RKO (cell line): ENCODE measurements at places on chromosomes 12 and 14.
A peak's percentile ranks its signal among the peaks of the same experiment; 100 is the strongest.

- DNase-seq = no peak
These were observed 423 bp downstream of the FGD6 start for GRCh38 chr12:95216711-95217376.

DNA sequence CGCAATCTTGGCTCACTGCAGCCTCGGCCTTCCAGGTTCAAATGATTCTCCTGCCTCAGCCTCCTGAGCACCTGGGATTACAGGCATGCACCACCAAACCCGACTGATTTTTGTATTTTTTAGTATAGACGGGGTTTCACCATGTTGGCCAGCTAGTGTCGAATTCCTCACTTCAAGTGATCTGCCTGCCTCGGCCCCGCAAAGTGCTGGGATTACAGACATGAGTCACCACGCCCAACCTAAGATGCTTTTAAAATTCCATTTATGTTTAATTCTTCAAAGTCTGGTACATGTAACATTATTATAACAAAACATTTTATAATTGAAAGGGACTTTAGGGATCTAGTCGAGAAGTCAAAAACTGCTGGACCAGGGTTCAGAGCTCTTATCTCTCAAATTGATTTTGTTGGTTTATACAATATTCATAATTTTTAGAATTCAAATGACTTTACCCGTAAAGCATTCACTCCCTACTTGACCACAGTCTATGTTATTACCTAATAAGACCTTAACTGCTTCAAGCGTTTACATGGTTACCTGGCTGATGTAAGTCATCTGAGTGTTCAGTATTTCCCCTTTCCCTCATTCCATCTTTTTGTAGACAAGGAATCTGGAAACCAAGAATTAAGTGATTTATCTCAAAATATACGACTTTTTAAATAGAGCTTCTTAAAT, 28.2 kb downstream of the RAP1B start:
- no peak for DNase-seq

- DNase-seq = no peak
These were observed 66.7 kb upstream of the AP4S1 start for GRCh38 chr14:30958555-30959407.

GRCh38 chr14:74975059-74975810, 19.8 kb upstream of the PGF start:
- DNase-seq = no peak

DNA sequence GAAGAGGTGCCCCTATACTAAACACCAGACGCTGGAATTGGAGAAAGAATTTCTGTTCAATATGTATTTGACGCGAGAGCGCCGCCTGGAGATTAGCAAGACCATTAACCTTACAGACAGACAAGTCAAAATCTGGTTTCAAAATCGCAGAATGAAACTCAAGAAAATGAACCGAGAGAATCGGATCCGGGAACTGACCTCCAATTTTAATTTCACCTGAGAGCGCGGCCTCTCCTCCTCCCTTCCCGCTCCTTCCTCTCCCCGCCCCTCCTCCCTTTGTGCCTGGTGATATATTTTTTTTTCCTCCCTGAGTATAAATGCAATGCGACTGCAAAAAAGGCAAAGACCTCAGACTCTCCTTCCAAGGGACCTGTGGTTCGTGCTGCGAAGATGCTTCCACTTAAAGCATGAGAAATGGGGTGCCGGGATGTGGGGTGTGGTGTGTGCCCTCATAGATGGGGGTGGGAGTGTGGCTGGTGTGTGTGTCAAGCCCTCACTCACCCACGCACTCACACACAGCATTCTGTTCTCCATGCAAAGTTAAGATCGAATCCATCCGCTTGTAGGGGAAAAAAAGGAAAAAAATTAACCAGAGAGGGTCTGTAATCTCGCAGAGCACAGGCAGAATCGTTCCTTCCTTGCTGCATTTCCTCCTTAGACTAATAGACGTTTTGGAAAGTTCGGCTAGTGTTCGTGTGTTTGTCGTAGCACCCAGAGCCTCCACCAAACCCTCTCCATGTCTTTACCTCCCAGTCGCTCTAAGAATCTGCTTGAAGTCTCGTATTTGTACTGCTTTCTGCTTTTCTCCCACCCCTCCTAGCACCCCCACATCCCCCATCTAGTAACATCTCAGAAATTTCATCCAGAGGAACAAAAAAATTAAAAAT, 4.5 kb downstream of the HOXC10 start:
- DNase-seq = no peak

DNA sequence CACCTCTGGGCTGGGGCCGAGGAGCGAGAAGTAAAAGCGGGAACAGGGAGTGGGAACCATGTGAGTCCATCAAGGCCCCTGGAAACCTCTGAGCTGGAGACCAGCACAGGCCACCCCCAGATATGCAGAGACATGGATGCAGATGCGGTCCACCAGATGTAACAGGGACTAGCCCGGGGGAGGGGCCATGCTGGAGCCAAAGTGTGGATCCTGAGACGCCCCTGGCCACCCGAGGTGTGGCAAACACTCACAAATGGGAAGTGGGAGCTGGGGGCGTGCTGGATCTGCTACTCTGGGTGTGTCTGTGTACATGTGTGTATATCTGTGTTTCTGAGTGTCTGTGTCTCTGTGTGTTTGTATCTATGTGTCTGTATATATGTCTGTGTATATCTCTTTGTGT, 12.8 kb downstream of the MYL2 start:
- no peak for DNase-seq

DNA sequence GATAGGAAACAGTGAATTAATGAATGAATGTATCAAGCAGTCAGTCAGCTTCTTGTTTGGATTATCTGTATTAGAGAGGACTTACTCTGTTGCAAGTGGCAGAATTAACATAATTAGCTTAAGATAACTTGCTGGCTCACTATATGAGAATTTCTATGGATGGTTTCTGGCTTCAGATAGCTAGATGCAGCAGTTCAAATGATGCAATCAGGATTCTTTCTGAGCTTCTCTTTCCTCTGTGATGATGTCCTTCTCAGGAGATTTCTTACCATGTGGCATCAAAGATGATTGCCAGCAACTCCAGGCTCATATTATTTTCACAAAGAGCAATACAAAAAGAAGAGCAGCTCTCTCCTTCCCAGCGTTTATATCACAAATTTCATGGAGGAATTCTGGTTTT, 30.7 kb downstream of the FRMD6 start:
- DNase-seq = no peak

- DNase-seq = no peak
These were observed 132.3 kb upstream of the CRY1 start for GRCh38 chr12:107225635-107226034.

GRCh38 chr14:68564826-68565759, 227.8 kb downstream of the ZFP36L1 start:
- no peak for DNase-seq

DNA sequence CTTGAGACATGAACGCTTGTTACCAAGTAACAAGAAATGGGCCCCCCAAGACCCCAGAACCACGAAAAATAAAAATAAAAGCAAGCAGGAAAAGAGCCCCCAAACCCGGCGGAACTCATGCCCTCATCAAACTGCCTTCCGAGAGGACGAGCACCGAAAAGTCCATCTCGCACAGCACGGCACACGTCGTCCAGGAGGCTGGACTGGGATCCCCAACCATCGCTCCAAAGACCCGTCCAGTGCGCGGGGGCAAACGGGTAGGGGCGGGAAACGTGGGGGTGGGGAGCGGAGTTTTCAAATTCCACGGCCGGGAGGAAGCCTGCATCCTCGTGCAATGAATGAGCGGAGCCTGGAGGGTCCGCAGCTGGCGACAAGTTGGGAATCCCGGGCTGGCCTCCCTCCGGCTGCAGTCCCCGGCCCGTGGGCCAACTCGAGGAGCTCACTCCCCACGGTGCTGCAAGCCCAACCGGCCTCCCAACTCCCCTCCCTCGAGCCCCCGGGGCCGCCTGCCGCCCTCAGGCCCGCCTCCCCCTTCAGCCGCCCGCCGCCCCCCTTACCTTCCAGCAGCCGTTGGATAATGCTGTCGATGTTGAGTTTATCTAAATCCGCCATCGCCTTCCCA, 484 bp downstream of the PPP1CC start:
- DNase-seq = peak; percentile 29

- DNase-seq = no peak
These were observed 101.2 kb downstream of the NINJ2 start for GRCh38 chr12:561908-562593.

DNA sequence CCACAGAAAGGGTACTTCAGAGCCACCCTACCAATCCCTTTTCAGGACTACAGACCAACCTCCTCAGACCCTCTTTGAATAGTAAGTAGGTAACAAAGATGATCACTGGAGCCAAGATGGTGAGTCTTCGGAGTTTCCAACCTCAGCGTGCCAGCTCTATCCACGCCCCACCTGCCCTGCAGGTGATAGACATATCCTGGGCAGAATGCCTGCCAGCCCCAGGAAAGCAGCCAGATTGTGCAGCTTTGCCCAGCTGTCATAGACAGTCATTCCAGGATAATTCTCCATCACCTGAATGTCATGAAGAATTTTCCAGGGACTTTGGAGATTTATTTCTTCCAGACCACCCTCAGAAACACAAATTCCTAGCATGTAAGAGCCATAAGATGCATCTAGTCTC, 434.4 kb downstream of the RGS6 start:
- no peak for DNase-seq

- no peak for DNase-seq
These were observed 66.0 kb downstream of the RIMBP2 start for GRCh38 chr12:130650131-130650530.

GRCh38 chr12:71295953-71296352, 138.2 kb upstream of the TSPAN8 start:
- DNase-seq = no peak

DNA sequence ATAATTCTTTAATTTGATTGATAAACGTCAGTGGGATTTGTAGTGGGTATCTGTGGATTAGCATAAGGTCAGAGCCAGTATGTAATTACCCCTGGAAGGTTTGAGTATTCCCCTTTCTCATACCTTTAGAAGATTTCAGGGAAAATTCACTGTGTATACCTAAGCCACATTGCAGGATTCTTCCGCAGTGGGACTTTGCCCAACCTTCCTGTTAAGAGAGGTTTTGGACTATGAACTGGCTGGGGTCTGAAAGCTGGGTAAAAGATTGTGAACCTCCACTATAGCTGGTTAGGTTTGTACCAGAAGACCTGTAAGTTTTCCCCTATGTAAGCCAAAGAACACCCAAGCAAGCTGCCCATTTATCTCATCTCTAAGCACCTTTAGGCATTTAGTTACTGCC, 150.2 kb downstream of the TTC6 start:
- DNase-seq = no peak

- DNase-seq = no peak
These were observed 977 bp upstream of the KRT5 start for GRCh38 chr12:52521175-52521567.

DNA sequence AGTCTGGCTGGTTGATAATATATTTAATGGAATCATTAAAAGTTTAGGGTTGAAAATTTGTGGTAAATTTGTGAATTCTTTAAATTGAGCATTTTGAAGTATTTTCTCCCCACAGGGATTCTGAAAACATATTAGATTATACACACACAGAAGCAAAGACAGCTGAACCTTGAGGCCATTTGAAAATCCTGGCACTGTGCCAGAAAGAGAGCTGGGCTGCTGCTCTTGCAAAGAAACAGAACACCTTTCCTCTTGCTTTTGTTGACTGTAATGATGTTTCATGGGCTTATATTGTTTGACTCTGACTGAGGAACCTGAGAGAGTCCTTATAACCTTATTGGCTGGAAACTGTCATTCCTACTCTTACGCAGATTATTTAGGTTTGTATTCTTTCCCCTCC, 4.8 kb downstream of the RNF34 start:
- DNase-seq = no peak

- DNase-seq = no peak
These were observed 26.3 kb downstream of the ZFYVE21 start for GRCh38 chr14:103741876-103742275.

- no peak for DNase-seq
These were observed 559 bp upstream of the RFC5 start for GRCh38 chr12:118015944-118016343.

DNA sequence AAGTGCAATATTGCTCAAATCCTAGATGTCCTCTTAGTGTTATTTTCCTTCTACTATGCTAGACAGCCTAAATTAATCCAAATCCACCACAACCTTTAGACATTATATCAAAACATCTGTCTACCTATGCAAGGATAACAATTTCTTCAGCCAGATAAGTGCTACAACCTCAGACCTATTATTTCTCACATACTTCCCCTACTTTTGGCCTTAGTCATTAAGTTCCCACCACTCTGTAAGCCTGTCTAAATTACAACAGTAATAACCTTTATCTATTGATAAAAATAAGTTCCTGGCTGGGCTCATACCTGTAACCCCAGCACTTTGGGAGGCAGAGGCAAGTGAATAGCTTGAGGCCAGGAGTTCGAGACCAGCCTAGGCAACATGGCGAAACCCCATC, 74.0 kb downstream of the KIF21A start:
- DNase-seq = no peak

GRCh38 chr12:85575120-85576096, 260.8 kb downstream of the RASSF9 start:
- DNase-seq = peak; percentile 75

GRCh38 chr12:42298887-42299286, 27.0 kb downstream of the ZCRB1 start:
- no peak for DNase-seq

DNA sequence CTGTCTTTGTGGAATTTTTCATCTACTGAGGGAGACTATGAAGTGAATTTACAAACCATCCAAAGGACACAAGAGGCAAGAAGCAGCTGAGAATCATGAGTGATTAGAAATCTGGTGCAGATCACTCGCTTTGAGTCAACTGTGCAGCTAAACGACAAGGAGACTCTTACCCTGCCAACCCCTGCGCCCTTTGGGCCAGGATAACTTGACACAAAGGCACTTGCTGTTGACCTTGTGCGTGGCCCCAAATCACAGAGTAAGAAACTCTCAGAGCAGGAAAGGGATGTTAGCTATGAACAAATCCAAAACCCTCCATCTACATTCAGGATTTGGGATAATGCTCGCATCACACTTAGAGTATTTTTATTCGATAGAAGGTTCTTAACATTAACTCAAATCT, 11.5 kb upstream of the PARP11 start:
- no peak for DNase-seq

- no peak for DNase-seq
These were observed 212.3 kb upstream of the NUDT4 start for GRCh38 chr12:93165384-93165932.

GRCh38 chr12:3896801-3897351, 23.7 kb upstream of the PARP11 start:
- DNase-seq = no peak

GRCh38 chr14:92103363-92103989, 2.9 kb downstream of the ATXN3 start:
- no peak for DNase-seq

- DNase-seq = no peak
These were observed 18.9 kb upstream of the NUP107 start for GRCh38 chr12:68667896-68668295.

- DNase-seq = peak; percentile 83
These were observed 783 bp upstream of the TUBA1B start for GRCh38 chr12:49131894-49132461.

- no peak for DNase-seq
These were observed 23.1 kb upstream of the PGF start for GRCh38 chr14:74978416-74978947.

GRCh38 chr12:57161491-57161890, 14.1 kb upstream of the LRP1-AS start:
- no peak for DNase-seq
